AG08396 (cell line): ENCODE measurements at places on chromosomes 16 and 17.
A peak's percentile ranks its signal among the peaks of the same experiment; 100 is the strongest.

DNA sequence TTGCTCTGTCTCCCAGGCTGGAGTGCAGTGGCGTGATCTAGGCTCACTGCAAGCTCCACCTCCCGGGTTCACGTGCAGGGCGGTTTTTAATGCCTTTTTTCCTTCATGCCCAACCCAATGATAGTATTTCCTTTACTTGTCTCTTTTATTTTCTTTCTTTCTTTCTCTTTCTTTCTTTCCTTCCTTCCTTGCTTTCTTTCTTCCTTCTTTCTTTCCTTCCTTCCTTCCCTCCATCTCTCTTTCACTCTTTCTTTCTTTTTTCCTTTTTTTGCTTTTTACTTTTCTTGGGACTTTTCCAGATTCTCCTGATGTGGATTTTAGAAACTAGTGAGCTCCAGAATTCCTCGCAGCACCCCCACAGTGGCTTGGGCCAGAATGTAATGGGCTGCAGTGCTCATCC lies 3.1 kb downstream of the MYH3 start:
- no peak for DNase-seq

- no peak for DNase-seq
Measured at GRCh38 chr17:18987862-18988545, 16.6 kb downstream of the FAM83G start.

DNA sequence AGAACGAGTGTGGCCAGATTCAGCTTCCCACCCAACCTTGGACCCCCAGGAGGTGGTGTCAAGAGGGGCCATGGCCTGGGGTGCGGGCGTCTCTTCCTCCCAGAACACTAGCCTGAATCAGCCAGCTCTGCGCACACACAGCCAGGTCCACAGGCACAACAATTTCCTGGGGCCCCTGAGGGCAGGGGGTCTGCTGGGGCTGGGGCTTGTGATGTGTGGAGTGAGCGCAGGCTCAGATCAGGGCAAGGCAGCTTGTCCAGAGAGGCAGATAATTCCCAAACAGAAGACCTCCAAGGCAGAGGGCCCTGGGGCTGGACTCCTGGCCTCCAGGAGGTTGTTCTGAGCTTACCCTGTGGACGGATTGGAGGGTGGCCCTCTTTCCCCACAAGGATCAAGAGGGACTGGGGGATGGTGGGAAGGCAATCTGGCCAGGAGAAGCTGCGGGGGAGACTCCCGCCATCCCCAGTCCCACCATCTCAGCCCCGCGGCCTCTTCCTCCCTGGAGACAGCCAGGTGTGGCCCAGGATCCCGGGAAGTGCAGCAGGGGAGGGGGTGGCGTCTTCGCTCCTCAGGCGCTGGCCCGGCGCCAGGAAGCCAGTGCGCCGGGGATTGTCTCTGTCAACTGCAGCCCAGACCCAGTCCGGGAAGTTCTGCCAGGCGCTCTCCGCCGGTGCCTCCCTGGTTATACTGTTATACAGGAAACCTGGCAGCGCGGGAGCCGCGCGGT lies 52.0 kb upstream of the AMZ2 start:
- DNase-seq, result no peak

DNA sequence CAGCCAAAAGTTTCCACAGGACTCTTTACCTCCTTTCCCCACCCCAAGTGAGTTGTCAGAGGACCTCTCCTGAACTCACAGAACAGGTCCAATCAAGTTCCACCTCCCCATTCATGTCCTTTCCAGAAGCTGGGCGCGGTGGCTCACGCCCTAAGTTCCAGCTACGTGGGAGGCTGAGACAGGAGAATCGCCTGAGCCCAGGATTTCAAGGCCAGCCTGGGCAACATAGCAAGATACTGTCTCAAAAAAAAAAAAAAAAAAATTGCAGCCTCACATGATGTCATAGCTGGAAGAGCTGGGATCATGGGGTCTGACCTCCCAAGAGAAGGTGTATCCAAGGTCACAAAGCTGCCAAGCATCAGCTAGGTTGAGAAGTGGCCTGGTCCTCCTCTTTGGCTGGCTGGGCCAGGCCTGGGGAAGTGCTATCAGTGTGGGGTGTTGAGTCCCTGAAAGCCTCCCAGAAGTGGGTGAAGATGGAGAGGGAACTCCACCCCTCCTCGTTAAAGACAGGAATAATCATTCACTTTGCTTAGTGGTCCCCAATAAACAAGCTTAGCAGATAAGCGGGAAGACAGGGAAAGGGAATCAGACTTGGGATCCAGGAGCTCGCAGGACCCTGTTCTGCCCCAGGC lies 5.5 kb upstream of the MNT start:
- DNase-seq, result no peak

- DNase-seq, result no peak
Measured at GRCh38 chr16:30528799-30529457, 2.6 kb upstream of the ZNF768 start.

DNA sequence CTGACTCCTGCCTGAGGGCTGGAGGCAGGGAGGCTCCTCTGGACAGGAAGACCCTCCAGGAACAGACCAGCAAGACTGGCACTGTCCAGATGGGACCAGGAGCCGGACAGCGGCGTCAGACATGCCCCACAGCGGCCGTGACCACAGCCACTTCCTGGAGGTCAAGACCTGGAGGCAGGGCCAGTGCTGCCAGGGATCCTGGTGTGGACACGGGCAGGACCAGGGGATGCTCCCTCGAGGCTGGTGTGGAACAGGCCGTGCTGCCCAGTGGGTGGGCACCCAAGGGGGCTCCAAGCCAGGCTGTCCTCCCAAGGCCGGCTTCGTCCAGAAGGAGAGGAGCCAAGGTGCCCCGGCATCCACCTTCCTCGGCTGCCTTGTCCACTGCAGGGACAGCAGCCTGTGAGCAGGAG lies 4.5 kb upstream of the CCDC57 start:
- peak; percentile 30 for DNase-seq

- peak; percentile 88 for DNase-seq
Measured at GRCh38 chr17:8479431-8479947, 43.8 kb downstream of the NDEL1 start.

- no peak for DNase-seq
Measured at GRCh38 chr17:57600074-57600473, 145.0 kb downstream of the CCDC182 start.

DNA sequence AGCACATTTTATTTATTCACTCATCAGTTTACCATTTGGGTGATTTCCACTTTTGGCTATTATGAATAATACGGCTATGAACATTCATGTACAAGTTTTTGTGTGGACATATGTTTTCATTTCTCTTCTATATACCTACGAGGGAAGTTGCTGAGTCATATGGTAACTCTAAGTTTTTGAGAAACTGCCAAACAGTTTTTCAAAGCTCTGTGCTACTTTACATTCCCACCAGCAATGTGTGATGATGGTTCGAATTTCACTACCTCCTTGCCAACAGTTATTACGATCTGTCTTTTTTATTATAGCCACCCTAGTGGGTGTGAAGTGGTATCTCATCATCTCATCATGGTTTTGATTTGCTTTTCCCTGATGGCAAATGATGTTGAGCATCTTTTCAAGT lies 63.7 kb upstream of the MRTFB start:
- DNase-seq, result no peak

GRCh38 chr17:913207-913606 lies 66.4 kb downstream of the NXN start:
- DNase-seq, result no peak

GRCh38 chr17:64378890-64379354 lies 11.7 kb downstream of the PECAM1 start:
- DNase-seq, result no peak
